Left renal pelvis (tissue), 4 donors: ENCODE measurements at places on chromosomes 6 and 20. TPM values are rescaled to one million over a fixed set of nuclear protein-coding genes. Genes with fewer than 3 reads are reported as not detected.

The TCP11 gene
- polyA plus RNA-seq: 2.8 TPM

The SEL1L2 gene
- 0.37 TPM for polyA plus RNA-seq

The ARMH2 gene
- polyA plus RNA-seq: not detected

The E2F3 gene
- 19.9 TPM for polyA plus RNA-seq

The PHACTR2 gene
- polyA plus RNA-seq: 93.7 TPM

GRCh38 chr6:3825851-3826581 is 23.2 kb upstream of the FAM50B start:
- DNase-seq: no peak

- no peak for DNase-seq
Observed at GRCh38 chr6:15309611-15310283, 63.9 kb downstream of the JARID2 start.

DNA sequence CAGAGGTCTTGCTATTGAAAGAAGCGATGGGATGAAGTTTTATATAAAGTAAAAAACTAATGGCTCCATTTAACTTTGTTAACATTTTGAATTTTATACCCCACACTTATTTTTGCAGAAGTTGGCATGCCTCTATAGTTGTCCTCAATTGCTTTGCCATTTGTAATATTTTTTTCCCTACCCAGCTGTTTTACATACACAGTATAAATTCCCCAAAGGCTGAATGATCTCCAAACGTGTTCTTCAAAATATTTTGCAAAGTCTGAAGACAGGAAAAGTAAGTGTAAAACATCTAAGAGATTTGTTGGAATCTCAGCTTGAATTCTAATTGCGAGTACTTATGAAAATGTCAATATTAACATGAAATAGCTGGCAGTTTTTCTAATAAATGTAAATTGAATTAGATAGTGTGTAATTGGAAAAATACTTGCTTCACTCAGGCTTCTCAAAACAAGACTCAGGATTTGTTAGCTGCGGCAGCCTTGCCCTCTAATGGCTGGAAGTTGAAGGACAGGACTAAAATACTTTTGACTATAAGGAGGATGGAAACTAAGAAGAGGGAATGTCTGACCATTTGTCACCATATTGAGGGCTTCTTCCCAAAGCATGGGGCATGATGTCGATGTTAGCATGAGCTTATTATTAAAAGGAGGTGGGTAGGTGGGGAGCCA is 226.8 kb downstream of the UST start:
- no peak for DNase-seq

DNA sequence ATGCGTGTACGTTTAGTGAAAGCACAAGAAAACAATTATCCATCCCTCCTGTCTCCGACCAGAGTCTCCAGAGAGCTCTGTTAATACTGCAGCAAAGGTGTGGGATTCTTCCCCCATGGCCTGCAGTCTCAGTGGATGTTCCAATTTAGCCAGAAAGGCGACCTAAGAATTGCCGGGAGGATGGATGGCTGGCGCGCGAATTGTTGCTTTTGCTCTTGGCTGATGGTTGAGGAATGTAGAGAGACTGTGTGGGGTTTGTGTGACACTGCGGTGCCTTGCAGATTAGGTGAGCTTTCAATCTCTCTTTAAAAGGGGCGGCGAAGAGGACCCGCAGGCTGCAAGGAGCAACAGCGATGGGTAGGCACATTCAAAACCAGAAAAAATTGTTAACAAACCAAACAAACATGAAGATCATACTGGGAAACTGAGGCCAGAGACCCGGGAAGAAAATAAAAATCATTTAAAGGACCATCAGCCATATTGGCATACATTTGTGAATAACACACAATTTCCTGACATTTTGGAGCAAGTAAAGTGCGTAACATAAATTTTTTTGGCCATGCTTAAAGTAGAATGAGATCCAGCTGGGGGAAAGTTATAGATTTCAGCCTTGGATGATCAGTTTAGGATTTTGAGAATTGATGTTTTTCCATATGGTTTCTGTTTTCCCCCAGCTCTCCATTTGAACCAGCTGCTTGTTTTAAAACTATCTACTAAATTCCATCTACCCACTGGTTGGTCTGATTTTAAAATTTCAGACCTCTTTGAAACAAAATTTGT is 46.3 kb downstream of the GNAS start:
- no peak for DNase-seq

GRCh38 chr6:137708481-137708880 is 158.6 kb upstream of the TNFAIP3 start:
- DNase-seq: no peak

GRCh38 chr6:16249971-16250370 is 11.6 kb downstream of the GMPR start:
- DNase-seq: no peak

- no peak for DNase-seq
Observed at GRCh38 chr20:58669287-58670006, 18.4 kb downstream of the STX16 start.

GRCh38 chr6:16712931-16713484 is 48.3 kb downstream of the ATXN1 start:
- no peak for DNase-seq

DNA sequence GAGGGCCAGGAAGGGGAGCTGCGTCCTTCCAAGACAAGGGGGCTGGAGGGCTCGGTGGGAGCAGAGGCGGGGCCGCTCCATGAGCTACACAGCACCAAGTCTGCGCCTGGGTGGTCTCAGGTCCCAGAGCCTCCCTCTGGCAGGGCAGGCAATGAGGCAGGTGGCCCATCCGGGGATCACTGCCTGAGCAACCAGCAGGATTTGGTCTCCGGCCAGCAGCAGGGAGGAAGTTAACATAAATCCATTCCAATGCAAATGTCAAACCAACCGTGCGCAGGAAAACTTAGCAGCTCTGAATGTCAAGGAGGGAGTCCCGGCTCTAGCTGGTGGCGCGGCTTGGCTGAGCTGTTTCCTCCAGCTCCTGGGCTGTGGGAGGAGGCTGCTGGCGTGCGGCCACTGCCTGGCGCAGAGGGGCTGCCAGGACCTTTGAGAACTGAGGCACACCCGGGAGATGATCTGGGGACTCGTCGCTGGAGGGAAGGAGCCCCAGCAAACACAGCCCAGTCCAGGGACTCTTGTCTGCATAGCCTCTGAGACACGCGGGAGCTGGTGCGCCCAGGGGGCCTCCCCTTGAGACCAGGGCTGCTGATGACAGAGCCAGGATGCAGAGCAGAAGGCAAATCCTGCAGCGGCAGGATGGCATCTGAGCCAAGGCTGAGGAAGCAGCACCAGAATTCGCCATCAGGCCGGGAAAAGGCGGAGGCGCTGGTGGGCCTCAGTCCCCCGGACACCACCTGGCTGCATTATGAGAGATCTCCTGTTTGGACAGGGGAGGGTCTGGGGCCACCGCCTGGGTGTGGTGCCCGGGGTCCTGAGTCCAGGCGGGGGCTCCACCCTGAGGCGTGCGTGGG is 33.1 kb upstream of the CHRNA4 start:
- DNase-seq: peak; percentile 58

GRCh38 chr20:35699127-35699956 is at the start of the genes NFS1 and ROMO1:
Gene NFS1, minus strand, starts transcription at chr20:35699352. Its CDS starts 64 bp downstream, at chr20:35699288.
Gene ROMO1, plus strand, starts transcription at chr20:35699405. Its CDS starts 228 bp downstream, at chr20:35699633.
- DNase-seq: peak; percentile 73

- DNase-seq: no peak
Observed at GRCh38 chr20:43514648-43514999, 7.1 kb downstream of the L3MBTL1 start.

DNA sequence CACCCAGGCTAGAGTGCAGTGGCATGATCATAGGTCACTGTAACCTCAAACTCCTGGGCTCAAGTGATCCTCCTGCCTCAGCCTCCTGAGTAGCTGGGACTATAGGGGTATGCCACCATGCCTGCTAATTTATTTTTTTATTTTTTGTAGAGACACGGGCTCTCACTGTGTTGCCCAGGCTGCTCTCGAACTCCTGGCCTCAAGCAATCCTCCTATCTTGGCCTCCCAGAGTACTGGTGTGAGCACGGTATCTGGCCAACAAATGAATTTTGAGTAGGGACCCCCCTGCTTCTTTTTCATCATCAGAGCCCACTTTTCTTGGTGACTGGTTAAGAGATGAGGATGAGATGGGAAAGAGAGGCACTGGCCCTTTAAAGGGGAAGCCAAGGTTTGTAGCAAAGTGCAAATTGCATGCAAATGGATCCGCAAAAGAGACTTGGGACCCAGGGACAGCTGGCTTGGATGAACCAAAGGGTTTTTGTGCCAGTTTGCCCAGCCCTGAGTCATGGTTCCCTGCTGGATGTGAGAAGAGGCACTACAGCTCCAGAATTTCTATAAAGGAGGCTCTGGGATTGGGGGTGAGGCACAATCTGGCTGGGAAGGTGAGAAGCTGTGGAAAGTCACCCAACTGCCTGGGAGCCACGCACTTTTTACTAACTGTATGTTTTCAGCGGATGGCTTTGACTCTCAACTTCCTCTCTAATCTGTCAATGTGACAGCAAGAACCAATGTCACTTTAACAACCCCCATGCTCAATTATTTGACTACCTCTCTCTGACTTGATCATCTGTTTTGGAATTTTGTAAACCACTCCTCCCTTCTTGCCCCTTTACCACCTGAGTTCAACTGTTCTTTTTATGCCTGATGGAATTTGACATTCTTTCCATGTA is 58.7 kb upstream of the RNF24 start:
- DNase-seq: no peak

- DNase-seq: no peak
Observed at GRCh38 chr20:49149281-49150045, 38.7 kb downstream of the STAU1 start.

- no peak for DNase-seq
Observed at GRCh38 chr6:157976345-157977175, 5.1 kb upstream of the SYNJ2 start.

- DNase-seq: no peak
Observed at GRCh38 chr6:101607111-101607690, 213.7 kb downstream of the GRIK2 start.

GRCh38 chr6:23365732-23366131 is 760.3 kb upstream of the NRSN1 start:
- DNase-seq: no peak

- DNase-seq: no peak
Observed at GRCh38 chr20:53595018-53595378, 1.4 kb upstream of the ZNF217 start.

DNA sequence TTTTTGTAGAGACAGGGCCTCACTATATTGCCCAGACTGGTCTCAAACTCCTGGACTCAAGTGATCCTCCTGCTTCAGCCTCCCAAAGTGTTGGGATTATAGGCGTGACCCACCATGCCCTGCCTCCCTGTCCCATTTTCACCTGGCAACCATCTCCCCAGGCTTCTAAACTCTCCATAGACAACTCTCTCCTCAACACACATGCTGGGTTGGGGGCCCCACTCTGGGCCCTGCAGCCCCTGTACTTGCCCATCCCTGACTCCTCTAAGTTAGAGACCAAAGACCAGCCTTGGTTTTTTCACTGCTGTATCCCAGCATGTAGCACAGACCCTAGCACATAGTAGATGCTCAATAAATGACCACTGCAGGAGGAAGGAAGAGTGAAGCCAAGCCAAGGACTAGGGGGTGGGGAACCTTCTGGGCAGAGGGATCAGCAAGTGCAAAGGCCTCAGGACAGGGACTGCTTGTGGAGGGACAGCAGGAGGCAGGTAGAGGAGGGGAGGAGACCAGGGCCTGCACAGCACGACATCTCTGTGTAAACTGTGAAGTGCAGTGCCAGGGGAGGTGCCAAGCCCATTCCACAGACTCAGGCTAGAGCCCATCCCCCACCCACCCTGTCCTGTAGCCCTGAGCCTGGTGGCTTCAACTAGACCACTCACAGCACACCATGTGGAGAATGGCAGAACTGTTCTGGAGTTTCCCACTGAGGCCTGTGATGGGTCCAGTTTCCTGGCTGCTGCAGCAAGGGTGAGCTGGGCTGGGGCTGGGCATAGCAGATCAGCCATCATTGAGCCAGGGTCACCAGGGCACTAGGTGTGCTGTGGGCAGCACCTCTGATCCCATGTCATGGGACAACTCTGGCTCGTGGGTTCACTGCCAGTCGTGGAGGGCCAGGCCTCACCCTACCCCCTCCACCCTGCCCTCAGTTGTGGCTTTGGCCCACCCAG is 3.4 kb upstream of the SRC start:
- DNase-seq: no peak

- DNase-seq: no peak
Observed at GRCh38 chr6:47629954-47630353, 68.4 kb upstream of the ADGRF4 start.

DNA sequence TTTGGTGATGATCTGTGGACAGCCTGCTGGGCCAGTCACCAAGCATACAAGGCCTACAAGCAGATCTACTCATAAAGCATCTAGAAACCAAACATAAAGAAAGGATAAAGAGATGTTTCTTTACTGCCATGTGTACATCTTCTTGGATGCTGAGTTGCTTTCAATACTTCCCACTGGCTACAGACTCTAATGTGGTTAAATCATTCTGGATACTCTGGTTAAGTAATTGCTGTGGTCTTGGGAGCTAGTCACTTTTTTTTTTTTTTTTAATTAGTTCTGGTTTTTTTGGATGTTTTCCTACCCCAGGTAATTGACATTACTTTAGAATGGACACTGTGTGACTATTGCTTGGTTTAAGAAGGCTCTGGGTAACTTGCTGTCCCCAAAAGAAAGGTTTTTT is 215.4 kb upstream of the RUNX2 start:
- no peak for DNase-seq
